ENCODE measurements at places on chromosomes 12 and 14.

DNA sequence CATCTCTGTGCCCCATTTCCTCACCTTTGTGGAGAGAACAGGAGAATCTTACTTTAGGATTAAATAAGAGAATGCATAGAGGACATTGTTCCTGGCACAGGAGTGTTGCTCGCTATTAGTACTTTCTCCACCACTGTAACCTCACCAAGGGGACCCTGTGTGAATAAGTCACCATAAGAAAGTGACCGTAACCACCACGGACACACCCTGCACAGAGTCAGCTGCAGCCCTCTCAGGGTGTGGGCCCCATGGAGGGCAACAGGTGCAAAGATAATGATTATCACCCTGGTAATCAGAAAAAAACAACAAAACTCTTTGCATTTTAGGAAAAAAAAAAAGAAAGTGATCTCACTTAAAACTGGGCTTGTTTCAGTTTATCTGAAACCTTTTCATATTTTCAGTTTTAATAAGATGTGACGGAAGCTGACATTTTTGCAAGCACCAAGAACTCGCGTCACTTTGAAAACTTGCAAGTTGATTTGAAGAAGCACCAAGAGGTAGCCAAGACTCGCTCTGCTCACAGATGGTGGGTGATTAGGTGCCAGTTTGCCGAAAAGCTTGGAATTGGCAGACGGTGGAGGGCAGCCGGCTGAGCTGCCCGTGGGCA is 87.0 kb upstream of the VRK1 start:
- no peak for DNase-seq

GRCh38 chr14:61562321-61563161 is 132.8 kb upstream of the HIF1A start:
- peak; percentile 100 for DNase-seq

- no peak for DNase-seq
Observed at GRCh38 chr14:103692159-103692558, 23.1 kb downstream of the XRCC3 start.

GRCh38 chr14:97408937-97409815 is 612.0 kb downstream of the VRK1 start:
- no peak for DNase-seq

- no peak for DNase-seq
Observed at GRCh38 chr14:104020471-104020870, 65.0 kb upstream of the ASPG start.

DNA sequence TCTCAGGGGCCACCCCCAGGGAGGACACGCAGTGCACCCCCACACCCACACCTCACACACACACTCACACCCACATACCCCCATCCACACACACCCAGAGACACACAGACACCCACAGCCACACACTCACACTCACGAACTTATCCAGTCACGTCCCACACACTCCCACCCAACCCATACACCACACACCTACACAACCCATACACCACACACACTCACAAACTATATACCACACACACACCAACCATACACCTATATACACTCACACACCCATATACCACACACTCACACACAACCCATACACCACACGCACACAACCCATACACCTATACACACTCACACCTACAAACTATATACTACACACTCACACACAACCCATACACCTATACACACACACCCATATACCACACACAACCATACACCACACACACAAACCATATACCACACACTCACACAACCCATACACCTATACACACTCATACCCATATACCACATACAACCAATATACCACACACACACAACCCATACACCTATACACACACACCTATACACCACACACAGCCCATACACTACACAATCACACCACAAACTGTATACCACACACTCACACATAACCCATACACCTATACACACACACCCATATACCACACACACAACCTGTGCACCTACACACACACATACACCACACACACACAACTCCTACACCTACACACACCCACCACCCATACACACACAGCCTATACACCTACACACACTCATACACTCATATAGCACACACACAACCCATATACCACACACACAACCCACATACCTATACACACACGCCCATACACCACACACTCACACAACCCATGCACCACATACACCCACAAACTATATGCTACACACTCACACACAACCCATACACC is 42.7 kb downstream of the TMEM121 start:
- no peak for DNase-seq

GRCh38 chr14:100767788-100768536 is 41.3 kb downstream of the DLK1 start:
- no peak for DNase-seq

GRCh38 chr12:68483592-68484383 is 126.9 kb upstream of the RAP1B start:
- DNase-seq = no peak

GRCh38 chr14:87785897-87786296 is 207.1 kb downstream of the GALC start:
- no peak for DNase-seq

DNA sequence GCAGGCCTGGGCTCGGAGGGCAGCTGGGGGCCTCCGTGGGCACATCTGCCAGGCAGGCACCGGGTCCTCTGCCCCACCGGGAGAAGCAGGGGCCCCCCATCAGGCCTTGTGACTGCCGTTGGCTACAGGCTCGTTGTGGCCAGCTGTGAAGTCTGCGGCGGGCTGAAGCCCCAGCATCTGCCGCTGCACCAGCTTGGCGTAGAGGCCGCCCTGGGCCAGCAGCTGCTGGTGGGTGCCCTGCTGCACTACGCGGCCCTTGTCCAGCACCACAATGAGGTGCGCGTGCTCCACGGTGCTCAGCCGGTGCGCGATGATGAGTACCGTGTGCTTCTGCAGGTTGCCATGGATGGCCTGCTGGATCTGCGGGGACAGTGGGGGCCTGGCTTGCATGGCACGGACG is 33.9 kb upstream of the VPS37B start:
- DNase-seq = no peak

GRCh38 chr12:107322063-107322462 is 228.7 kb upstream of the CRY1 start:
- DNase-seq = no peak

GRCh38 chr12:50685641-50686040 is 78.3 kb upstream of the ATF1 start:
- no peak for DNase-seq

GRCh38 chr14:101474563-101475455 is 86.5 kb upstream of the DIO3 start:
- no peak for DNase-seq

DNA sequence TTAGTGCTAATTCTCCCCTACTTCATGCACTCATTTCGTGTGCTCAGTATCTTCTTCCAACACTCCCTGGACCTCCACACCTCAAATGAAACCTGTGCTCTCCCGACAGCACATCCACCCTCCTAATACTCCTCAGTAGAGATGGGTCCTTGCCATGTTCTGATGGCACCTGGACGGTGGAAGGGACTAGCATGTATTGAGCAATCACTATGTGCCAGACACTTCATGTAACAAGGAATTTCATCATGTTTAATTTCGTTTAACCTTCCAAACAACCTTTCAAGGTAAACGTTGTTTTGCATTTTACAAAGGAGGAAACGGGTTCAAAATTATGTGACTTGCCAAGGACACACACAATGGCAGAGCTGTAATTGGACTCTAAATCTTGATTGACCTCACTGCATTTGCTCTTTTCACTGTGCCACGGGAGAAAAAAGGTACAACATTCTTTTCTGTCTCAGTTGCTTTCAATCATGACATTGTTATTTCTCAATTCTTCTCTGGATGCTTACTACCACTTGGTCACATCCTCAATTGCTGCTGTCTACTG is 12.2 kb upstream of the SLC7A8 start:
- DNase-seq = no peak

GRCh38 chr14:22099942-22100763 is 426.5 kb upstream of the OR4E1 start:
- peak; percentile 76 for DNase-seq
